NCI-H1436 (cell line): ENCODE measurements at places on chromosomes 16 and 17.
A peak's percentile ranks its signal among the peaks of the same experiment; 100 is the strongest.

DNA sequence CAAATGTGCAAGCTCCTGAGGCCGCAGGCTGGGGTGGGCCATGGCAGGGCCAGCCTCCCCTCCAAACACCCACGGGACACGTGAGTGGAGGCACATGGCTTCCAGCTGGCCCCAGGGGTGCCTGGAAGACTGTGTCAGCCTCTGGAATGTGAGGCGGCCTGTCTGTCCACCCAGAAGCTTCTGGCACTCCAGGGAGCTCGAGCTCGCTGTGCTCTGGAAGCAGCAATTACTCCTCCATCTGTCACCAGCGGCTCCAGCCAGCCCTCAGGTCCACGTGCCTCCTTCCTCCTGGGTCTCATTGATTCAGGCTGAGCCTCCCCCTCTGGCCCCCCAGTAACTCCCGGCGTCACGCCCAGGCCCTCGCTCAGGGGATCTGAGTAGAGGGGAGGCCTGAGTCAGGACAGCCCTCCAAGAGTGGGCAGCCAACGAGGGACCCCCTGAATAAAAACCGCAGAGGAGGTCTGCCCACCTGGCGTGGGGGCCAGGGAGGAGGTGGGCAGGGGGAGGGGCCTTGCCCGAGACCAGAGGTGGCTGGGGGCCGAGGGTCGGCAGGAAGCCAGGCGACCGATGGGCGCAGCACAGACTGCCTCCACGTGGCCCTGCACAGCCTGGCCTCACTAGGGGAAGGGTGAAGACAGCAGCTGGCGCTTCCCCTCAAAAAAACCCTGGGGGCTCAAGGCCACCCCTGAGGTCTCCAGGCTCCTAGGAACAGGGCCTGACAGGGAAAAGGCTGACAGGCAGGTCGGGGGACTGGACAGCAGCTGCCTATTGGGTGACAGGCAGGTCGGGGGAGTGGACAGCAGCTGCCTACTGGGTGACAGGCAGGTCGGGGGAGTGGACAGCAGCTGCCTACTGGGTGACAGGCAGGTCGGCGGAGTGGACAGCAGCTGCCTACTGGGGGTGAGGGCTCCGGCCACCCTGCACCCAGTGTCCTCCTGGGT is 11.9 kb downstream of the PIEZO1 start:
- DNase-seq = no peak

- no peak for DNase-seq
Measured at GRCh38 chr16:22093996-22094395, 1.7 kb downstream of the VWA3A start.

GRCh38 chr17:39674702-39675389 is 6.6 kb downstream of the PNMT start:
- peak; percentile 99 for DNase-seq

- no peak for DNase-seq
Measured at GRCh38 chr17:12302711-12303110, 282.0 kb downstream of the MAP2K4 start.
